ENCODE measurements at places on chromosomes 11 and 22. TPM values are rescaled to one million over a fixed set of nuclear protein-coding genes. Genes with fewer than 3 reads are reported as not detected.

Gene CKAP5
- 33.7 TPM for total RNA-seq

Gene RPL3
- 3,215 TPM for total RNA-seq

- peaks cover 52% of the 10 kb centered on the region for H3K4me1 ChIP-seq
- peaks cover 7% of the 10 kb centered on the region for H3K36me3 ChIP-seq
- no peak overlapping the region for H3K4me3 ChIP-seq
- H3K27ac ChIP-seq: no peak overlapping the region
Measured at GRCh38 chr11:72426103-72426757, 8.1 kb downstream of the CLPB start.

Gene FIBP
- 27.7 TPM for total RNA-seq

DNA sequence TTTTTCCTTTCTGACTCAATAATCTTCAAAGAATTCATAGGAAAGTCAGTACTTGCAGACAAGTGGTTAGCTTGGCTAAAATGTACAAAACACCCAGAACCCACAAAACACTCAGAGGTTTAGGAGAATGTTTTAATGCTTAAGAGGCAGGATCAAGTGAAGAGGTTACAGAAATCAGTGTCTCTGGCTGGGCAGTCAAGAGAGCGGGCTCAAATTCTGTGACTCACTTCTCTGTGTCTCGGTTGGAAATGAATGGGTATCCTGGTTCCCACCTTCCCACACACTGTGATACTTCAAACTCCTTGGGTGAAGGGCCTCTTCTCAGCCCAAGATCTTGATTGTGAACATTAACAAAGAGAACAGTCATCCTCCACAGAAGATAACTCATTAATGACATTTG, 3.8 kb downstream of the MPEG1 start:
- DNase-seq: no peak
- H3K27ac ChIP-seq: peak overlapping the region; percentile 45
- peaks cover 23% of the 10 kb centered on the region for H3K4me1 ChIP-seq
- no peak overlapping the region for H3K4me3 ChIP-seq
- no peaks in the 10 kb centered on the region for H3K36me3 ChIP-seq
- no peaks in the 10 kb centered on the region for H3K27me3 ChIP-seq

DNA sequence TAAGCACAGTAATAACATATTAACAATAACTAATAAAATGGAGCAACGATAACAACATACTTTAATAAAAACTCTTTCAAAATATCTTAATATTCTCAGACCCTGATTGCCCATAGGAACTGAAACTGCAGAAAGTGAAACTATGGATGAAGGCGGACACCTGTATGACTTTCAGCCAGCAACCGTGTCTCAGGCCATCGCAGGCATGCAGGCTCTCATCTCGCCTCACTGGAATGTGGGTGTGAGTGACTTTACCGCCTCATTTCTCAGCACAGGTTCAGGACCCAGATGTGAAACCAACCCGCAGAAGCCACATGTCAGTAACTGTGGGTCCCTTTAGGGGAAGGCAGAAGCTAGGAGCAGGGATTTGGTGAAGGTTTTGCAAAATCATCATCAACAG, 539.1 kb downstream of the FAM181B start:
- no peak for DNase-seq
- H3K4me3 ChIP-seq: no peak overlapping the region
- H3K36me3 ChIP-seq: no peaks in the 10 kb centered on the region
- no peaks in the 10 kb centered on the region for H3K27me3 ChIP-seq

Gene SCN3B
- not detected for total RNA-seq

DNA sequence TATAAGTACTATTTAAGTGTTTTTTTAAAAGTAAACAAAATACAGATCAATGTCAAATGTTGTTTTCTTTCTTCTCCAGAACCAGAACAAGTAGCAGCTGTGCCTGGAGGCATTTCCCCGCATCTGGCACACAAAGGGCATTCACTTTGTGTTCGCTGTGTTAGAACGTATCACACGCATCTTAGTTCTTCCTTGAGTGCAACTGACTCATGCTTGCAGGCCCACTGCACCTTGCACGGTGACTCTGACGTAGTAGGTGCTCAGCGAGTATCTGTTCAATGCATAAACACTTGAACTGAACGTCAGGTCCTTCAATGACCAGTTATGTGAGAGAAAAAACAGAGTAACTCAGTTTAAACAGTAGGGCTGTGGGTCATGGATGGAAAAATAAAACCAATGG, 3.5 kb downstream of the IFT27 start:
- H3K4me3 ChIP-seq: no peak overlapping the region
- H3K4me1 ChIP-seq: peaks cover 26% of the 10 kb centered on the region
- H3K36me3 ChIP-seq: no peaks in the 10 kb centered on the region
- no peak for DNase-seq
- no peaks in the 10 kb centered on the region for H3K27me3 ChIP-seq

DNA sequence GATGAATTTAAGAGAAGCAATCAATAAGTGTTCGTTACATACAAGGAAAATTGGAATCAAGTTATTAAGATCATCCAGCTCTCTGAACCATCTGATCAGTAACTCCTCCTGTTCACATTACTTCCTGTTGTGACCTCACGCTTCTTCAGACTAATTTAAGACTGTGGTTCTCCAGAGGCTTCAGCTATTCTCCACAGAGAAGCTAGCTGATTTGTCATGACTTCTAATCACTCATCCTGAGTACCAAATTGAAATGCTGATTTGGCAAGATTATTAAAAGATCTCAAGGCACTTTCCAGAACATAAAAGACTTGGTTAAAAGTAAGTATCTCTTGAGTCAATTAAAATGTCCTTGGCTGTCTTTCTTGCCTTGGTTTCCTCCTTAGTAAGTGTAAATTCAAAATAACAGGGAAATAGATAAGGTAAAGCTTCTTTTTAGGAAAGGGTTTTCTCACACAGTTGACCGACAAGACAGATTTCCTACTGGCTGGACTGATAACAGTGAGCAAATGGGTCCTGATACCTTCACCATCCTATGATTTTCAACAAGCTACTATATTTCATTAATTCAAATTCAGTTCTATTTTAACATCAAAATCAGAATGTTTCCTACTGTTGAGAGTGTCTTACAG, 38.5 kb downstream of the GAB2 start:
- no peaks in the 10 kb centered on the region for H3K27me3 ChIP-seq
- H3K27ac ChIP-seq: no peak overlapping the region
- peaks cover 4% of the 10 kb centered on the region for H3K36me3 ChIP-seq
- DNase-seq: no peak
